ENCODE measurements at places on chromosomes 16 and 17.

GRCh38 chr16:85867189-85867588, 31.8 kb upstream of the IRF8 start:
- DNase-seq, result no peak

DNA sequence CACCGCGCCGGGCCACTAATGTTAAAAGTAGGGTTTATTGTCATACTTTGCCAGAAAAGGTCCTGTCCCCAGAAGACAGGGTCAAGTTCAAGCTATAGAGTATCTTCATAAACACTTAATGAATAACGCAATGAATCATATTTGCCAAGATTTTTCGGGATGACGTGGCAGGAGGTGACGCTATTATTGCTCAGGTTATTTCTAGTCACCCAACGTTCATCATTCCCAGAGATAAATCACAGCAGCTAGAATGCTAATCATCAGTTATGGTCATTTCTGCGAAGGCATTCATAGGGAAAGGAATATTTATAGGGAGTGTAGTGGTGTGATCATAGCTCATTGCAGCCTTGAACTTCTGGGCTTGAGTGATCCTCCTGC, 2.0 kb downstream of the TMC5 start:
- DNase-seq, result no peak

- no peak for DNase-seq
Observed at GRCh38 chr17:47733674-47734410, 806 bp downstream of the TBX21 start.

DNA sequence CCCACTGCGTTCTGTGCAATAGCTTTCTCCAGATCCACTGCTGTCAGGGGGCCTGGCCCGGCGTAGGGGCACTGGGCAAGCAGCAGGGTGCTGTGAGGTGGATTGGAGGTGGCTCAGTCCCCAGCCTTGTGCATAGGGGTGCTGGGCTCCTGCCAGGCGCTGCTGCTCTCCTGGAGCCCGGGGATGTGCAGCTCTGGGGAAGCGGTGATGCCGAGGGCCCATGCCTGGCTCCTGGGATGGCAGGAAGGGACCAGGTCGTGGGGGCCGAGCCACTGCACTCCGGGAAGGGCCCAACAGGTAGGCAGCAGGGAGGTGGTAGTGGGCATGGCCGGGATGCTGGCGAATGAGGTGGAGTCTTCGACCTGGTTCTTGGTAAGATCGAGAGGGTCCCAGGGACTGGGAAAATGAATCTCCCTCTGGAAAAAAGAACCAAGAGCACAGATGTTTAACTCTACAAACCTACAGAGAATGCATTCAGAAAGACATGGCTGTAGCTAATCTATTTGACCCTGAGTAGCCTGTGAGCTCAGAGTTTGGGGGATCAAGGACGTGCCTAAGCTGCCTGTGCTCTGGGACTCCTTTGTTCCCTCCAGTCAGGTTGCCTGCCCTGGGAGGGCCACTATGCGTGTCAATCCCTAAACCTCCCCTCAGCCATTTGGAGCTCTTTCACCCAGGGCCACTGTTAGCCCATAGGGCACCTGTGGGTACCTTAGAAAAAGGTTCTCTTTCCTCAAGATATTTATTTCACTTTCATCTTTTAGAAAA, 6.6 kb upstream of the SUPT4H1 start:
- DNase-seq, result no peak
